Fibroblast of the aortic adventitia (primary cell): ENCODE measurements at places on chromosomes 13 and 19. TPM values are rescaled to one million over a fixed set of nuclear protein-coding genes. Genes with fewer than 3 reads are reported as not detected.
A peak's percentile ranks its signal among the peaks of the same experiment; 100 is the strongest.

GRCh38 chr19:17996826-17997316 is 11.1 kb upstream of the ARRDC2 start:
- peak; percentile 74 for DNase-seq

GRCh38 chr19:14497228-14497921 is 1.4 kb upstream of the GIPC1 start:
- peak; percentile 53 for DNase-seq

NALCN gene
- 1.1 and 3.1 TPM in 2 replicates for total RNA-seq

DNA sequence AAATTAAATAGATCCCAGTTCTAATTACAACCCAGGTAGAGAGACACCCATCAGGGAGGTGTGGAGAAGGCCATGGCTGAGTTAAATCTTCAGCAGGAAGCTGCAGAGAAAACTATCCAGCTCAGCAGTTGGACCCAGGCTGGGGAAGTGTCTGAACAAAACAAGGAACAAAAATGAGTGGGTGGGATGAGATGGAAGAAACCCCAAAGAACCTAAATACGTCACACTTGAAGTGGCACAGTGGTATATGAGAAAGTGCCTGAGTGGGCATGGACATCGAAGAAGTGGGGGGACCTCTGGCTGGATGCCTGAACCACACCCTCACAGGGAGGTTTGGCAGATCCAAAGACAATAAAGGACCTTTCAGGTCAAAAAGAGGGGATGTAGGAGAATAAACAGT is 3.5 kb upstream of the EPHX3 start:
- no peak for DNase-seq
